HS-5 (cell line): ENCODE measurements at places on chromosomes 11 and 22.

- DNase-seq = no peak
Observed at GRCh38 chr11:72824811-72825505, 10.7 kb downstream of the ATG16L2 start.

DNA sequence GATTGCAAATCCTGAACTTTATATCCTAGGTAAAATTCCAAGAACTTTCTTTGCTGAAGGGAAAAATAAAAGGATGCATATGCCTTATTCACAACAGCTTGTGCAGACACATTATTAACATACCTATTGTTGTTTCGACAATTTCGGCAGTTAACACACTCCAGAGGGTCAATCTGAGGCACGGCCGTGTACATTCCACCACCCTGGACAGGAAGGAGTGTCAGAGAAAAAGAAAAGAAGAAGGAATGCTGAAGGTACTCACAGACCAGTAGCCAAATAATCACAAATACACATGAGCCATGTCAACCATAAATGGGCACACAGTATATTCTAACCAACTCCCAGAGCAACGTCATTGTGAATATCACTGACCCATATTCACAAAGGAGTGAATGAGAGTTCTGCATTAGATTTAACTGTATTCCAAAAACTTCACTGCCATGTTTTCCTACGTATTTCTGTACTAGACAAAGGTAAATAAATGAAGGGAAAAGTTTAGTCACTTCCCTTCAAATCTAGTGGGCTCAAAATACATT lies 32.4 kb downstream of the VSIG10L2 start:
- DNase-seq = no peak

DNA sequence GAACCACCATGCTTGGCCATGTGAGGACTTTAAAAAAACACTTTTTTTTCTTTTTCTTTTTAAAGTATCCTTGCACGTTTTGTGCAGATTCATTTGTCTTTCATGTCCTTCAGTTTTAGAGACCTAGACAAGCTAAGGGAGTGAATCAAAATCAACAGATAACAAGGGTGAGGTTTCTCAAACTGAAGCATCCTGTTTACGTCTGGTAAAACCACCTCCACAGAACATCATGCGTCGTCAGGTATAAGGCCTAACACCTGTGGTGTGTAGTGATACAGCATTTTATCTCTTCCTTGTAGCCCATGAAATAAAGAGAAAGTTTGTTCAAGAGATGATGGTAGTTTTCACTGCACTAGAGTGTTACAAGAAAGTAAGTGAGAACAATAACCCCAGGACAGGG lies 26.3 kb upstream of the CSF2RB start:
- no peak for DNase-seq

DNA sequence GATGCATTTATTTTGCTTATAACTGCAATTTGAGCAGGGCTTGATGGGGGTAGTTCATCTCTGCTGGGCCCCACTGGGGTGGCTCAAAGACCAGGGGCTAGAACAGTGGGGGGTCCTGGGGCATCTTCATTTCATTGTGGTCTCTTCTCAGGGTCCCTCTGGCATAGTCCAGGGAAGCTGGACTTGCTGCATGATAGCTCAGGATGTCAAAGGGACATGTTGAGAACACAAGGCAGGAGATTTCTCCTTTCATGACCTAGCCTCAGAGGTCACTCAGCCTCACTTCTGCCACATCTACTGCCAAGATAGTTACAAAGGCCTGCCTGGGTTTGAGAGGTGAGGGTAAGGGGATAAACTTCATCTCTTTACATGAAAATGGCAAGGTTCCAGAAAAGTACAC lies 89.5 kb downstream of the CWC15 start:
- no peak for DNase-seq
